ENCODE measurements at places on chromosomes 2 and 18. TPM values are rescaled to one million over a fixed set of nuclear protein-coding genes. Genes with fewer than 3 reads are reported as not detected.
A peak's percentile ranks its signal among the peaks of the same experiment; 100 is the strongest.

DNA sequence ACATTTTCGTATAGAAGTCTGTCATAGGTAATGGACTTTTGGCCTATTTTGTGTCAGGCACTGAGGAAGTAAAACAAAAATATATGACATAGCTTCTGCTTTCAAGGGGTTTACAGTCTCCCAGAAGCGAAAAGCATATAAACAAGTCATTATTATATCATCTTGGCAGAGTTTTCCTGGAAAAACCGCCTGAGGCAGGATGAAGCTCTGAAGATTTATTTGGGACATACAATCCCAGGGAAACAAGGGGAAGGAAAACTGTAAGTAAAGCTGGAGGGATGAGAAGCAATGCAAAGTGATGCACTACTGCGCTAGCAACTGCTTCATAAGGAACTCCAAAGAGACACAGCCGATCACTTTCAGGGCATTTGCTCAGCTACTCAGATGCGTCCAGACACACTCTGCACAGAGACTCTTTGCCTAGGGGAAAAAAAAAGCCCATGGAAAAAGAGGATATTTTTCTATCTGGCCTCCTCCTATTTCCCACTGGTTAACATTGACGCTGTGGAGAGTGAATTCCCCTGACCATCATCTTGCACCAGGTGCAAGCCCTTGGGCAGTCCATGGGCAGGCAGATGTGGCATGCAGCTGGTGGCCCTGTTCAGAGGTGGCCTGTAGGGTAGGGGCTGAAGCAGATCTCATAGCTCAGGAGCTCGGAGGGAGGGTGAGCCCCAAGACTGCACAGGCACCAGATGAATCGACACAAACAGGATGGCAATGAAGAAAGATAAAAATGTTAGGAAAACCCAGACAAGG, 158.1 kb downstream of the METTL4 start:
- no peak for DNase-seq

- DNase-seq: no peak
Observed at GRCh38 chr2:173050684-173051083, 25.0 kb upstream of the MAP3K20 start.

DNA sequence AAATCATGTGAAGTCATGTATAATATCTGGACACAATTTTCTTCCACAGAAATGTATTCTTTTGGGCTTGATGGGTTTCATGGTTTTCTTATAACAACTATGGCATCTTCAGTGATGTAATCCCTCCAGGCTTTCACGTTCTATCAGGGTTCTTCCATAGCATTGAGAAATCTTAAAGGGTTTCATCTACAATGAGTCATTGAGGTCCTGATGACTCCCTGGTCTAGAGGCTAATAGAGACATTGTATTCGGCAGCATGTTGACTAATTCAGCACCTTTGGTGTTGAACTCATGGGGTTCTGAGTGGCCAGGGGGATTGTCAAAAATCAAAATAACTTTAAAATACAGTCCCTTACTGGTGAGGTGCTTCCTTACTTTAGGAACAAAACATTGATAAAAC, 614.0 kb upstream of the CRIM1 start:
- DNase-seq: no peak

DNA sequence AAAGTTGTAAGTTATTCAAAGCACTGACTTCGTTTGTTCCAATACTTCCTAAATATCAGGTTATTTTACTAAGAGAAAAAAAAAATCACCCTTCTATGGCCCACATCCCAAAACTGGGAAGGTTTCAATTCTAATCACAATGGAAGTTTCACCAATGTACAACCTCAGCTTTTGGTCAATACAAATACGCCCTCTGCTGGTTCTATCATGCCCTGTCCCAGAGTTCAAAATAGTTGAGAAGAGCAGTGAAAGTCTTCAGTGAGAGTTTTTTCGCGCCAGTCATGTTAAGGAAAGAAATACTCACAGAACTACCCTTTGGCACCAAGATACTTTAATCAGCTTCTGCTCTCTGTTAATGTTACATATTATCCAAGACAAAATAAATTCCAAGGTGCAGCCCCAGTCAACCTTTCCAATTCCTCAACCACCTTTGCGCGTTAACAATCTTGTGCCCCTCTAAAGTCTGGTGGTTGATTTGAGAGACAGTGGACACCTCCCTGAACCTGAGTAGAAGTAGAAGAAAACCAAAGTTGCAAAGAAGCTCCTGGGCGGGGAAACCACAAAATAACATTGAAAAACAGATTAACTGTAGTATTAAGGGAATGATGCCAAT, 59.9 kb downstream of the SUMO1 start:
- peak; percentile 55 for DNase-seq

The KCNJ13 gene
- not detected for total RNA-seq

The TTN gene
- 12.8 TPM for total RNA-seq

Measured in stomach (tissue), 19 donors.